Esophagus mucosa (tissue), 1 donor: ENCODE measurements at places on chromosomes 3 and 15. TPM values are rescaled to one million over a fixed set of nuclear protein-coding genes. Genes with fewer than 3 reads are reported as not detected.
A peak's percentile ranks its signal among the peaks of the same experiment; 100 is the strongest.

GRCh38 chr15:23561914-23562313 is 3.6 kb upstream of the MKRN3 start:
- no peak for ATAC-seq

DNA sequence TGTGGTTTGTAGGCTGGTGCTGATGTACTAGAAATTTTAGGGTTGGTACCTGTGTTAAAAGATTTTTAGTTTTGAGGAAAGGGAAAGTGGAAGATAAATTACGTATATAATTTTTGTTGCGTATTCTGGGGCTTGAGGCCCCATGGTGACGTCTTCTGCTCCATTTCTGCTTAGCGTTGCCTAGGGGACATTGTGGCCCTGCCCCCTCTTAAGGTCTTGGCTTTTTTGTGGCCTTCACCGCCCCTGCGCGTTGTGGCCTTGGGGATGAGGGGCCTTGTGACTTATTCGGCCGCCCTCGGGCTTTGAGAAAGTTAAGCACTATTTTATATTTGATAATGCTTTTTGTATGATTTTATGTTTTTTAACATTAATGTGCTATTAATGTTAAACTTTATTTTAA is 182.0 kb downstream of the KLF13 start:
- ATAC-seq, result no peak

DNA sequence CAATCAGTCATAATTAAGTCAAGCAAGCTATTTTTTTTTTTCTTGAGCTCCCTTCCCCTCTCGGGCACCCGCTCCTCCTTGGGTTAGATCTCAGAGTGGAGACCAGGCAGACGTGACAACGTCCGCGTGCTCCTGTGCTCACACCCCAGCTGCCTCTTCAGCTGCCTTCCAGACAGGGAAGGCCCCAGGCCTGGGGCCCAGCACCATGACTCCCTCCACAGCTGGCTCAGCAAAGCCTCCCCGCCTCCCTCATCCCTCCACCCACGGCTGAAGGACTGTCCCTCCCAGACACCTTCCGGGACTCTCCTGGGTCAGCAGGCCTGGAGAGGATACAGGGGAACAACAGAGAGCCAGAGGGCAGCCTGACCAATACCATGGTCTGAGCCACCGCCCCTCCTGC is 87.9 kb upstream of the LINGO1 start:
- no peak for ATAC-seq

- peak; percentile 31 for ATAC-seq
Observed at GRCh38 chr3:19147905-19148767, at the start of gene KCNH8. Gene KCNH8, plus strand, starts transcription at chr3:19148510. Its CDS starts 210 bp downstream, at chr3:19148720.

DNA sequence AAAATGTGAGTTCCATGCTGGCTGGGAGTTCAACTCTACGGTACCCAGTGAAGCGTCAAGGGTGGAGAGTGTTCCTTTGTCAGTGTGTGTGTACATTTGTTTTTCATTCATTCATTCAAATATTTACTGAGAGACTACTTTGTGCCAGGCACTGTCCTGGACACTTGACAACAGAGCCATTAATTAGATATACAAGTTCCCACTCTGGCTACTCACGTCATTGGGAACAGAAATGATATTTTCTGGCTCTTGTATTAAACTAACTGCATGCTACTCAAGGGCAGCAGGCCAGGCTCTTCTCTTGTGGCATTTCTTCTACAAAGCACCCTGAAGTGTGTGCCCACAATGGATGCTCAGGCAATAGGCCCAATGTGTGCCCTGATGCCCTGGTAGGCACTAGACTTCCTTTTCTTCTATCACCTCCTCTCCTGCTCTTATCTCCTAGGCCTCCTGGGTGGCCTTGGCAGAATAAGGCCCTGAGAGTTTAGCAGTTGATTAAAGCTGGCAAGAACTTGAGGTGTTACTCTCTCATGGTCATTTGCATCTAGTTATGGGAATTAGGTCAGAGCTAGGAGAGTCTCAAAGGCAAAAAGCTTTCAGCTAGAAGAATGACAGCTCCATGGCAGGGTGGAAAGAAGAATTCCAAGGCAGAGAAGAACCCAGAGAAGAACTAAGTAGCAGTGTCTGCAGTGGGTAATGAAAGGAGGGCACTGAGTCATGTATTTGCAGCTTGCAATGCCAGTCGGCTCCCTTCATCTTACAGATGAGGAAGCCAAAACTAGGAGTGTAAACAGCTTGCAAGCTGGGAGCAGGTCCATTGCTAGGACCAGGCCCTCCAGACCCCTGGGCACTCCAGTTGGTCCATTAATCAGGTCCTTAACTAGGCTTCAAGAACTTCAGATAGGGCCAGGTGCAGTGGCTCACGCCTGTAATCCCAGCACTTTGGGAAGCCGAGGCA is 14.0 kb upstream of the SMAD3 start:
- no peak for ATAC-seq

DNA sequence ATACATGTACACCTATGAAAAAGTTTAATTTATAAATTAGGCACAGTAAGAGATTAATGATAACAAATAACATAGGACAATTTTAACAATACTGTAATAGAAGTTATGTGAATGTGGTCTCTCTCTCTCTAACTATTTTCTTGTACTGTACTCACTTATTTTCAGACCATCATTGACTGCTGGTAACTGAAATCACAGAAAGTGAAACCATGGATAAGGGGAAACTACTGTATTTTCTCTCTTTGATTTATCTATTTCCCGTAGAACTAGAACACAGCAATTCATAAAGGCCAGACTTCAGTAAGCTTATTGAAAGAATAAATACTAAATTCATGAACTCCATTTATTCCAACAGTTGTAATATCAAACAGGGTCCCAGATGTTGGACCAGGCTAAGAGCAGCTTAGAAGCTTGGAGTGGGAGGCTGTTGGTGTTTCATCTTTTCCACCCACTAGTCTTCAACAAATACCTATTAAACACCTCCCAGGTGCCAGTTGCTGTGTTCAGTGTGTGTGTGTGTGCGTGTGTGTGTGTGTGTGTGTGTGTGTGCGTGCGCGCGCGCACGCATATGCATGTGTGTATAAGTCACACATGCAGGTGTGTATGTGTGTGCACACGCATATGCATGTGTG is 235.4 kb downstream of the FOXP1 start:
- ATAC-seq, result no peak

DNA sequence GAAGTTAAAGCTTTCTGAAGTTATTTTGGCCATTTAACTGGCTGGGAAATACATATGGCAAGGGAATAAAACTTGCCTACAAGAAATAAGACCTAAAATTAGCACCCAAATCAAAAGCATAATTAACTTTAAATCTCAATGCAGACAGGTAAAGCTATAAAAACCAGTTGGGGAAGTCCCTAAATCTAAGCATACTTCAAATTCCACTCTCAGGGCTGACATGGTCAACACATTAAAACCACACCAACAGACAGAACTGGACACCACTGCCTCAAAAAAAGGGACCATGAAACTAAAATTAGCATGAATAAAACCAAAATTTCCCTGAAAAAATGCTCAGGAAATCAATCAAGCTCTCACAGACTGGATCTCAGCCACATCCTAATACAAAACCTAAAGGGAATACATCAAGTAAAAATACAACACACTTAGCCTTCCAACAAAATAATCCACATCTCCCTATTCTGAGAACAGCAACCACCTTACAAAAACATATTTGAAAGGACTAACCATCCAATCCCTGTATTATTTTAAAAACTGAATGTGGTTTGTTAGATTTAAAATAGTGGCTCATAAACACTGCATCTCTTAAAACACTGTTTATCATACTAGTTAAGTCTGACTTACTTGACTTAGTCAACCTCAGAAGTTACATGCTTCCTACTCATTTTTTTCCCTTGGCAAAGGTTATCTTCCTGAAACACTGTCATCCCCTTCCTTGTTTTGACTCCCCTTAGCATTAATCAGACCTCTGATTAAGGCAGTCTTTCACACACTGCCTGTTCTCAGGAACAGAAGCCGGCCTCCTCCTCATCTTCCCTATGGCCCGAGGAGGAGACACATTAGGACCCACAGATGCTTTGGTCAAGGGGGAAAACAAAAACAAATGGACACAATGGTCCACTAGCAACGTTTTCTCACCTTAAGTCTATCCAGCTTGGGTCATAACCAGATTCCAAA is 8.3 kb downstream of the TRA2B start:
- peak; percentile 28 for ATAC-seq

DNA sequence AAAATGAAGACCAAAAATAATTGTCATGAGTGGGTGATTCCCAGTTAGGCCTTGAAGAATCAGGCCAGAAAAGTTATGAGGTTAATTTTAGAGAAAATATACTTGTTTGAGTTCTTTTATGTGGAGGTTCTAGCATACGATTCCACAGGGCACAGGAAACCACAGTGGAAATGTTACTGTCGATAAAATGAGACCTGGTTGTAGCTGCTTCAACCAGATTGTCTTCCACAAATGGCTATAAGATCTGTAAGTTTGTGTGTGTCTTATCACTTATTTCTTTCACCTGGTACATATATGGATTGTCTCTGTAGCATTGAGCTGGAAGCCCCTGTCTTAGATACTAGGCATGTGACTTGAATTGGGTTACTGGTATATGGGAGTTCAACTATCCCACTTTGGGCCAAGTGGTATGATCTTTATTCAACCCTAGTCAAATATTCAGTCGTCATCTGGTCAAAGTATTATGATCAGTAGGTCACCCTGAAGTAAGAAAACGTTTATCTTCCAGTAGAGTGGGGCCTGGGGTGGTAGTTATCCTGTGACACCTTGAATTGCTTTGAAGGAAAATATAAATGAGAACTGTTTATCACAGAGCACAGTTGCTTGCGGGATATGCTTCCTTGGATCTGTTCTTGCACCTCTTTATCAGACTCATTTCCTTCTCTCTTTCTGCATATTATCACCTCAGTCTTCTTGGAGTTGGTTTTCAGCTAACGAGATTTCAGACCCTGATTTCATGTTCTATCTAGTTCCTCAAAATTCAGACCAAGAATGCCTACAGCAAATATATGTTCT is 21.5 kb upstream of the ZNF609 start:
- no peak for ATAC-seq

- ATAC-seq, result no peak
Observed at GRCh38 chr3:4754180-4755086, 224.8 kb upstream of the BHLHE40 start.

GRCh38 chr15:85905751-85906450 is 111.2 kb upstream of the KLHL25 start:
- no peak for ATAC-seq

DNA sequence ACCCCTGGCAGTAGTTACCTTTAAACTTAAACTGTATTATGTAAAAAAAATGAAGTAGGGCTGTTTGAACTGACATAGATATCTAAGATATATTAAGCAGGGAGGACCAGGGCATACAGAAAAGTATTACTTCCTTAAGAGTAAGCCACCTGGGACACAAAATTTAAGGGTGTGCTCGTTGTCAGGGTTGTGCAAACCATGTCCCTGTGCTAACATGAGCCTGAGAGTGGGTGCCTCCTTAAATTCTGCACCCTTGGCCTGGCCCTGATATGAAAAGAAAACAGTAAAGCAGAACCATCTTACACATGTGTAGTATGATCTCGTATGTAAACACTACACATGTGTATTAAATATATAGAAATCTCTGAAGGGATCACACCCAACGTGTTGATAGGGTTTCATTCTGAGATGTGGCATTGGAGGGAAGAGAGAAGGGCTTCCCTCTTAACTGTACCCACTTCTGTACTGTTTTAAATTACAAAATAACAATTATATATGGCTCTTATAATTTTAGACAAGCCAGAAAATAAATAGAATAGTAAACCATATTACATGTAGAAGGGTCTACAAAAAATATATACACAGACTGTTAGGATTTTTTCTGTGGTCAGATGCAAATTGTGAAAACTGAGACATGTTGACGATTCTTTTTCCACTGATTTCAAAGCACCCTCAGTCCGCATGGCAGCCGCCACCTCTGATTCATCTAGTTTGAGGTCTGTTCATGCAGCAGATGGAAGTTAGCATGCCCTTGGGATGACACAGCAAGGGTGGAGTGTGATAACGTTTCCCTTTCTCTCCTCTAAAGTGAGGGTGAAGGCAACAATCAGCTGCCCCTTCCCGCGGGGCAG is 400.8 kb upstream of the PROK2 start:
- no peak for ATAC-seq

DNA sequence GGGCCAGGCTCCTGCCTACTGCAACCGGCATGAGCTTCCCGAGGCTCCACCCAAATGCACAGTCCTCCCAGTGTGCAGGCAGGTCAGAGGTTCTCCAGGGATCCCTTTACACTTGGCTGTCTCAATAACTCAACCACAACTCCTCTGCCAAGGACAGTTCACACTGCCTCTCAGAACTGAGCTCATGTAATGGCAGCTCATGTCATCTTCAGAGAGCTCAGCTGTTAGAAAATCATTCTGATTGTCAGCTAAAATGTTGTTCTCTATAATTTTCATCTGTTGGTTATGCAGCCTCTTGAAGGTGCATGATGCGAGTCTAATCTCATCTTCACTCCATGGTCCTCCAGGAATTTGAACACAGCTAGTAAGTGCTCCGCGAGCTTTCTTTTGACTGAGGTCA is 76.7 kb downstream of the SST start:
- no peak for ATAC-seq

GAP43 gene
- total RNA-seq, result not detected

ROPN1B gene
- total RNA-seq, result not detected

CHRNA3 gene
- 0.20 TPM for total RNA-seq

CCDC39 gene
- not detected for total RNA-seq

MORC1 gene
- not detected for total RNA-seq

SLC12A1 gene
- not detected for total RNA-seq
